ENCODE measurements at places on chromosomes 1 and 21.
A peak's percentile ranks its signal among the peaks of the same experiment; 100 is the strongest.

DNA sequence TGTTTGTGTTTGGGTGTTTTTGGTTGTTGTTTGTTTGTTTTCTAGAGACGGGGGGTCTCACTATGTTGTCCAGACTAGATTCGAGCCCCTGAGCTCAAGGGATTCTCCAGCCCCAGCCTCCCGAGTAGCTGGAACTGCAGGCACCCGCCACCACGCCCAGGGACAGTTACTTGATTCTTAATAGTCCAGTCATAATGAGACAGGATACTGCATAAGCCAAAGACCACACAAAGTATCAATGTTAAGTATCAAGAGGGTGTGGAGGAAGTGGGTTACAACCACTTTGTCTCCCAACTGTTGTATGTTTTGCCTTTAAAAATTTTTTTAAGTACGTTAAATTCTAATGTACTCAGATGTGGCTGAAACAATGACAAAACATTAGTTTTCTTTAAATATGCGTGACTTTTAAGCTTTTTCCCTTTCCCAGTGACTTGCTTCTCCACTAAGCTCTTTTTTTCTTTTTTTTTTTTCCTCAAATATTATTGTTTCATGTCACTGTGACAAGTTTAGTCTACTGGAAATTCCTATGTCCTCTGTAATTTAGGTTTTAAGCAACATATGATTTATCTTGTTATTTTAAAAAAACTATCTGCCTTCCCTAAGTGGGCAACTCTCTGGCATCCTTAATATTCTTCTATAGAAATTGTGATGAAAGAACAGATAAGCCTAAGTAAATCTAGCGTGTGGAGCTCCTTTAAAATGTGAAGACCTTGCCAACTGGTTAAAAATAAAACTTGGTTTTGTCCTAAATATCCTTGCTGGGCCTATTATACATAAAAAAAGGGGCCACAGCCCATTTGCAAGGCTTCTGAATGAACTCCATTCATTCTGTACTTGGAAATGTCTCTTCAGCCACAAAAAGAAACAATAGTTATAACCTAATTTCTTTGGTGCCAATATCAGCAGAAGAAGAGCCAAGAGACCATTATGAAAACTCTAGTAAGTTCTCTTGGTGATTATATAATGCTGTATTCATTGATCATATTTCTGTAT, 56.2 kb upstream of the DPH5 start:
- DNase-seq = peak; percentile 28

DNA sequence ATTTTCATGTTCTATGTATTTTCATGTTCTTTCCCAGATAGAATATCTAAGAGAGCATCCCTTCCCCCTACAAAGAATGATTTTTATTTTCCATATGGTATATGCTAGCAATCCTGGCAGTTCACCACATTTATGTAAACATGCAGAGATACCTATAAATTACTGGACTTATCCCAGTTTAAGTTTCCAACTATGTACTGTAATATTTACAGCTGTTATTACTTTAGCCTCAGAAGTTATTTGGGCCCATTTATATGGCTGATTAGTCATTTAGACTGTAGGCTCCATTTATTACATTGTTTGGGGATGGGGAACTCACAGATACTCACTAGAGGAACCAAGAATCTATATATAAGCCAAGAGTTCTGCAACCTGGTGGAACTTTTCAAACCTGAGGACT, 84.8 kb upstream of the WARS2 start:
- no peak for DNase-seq

DNA sequence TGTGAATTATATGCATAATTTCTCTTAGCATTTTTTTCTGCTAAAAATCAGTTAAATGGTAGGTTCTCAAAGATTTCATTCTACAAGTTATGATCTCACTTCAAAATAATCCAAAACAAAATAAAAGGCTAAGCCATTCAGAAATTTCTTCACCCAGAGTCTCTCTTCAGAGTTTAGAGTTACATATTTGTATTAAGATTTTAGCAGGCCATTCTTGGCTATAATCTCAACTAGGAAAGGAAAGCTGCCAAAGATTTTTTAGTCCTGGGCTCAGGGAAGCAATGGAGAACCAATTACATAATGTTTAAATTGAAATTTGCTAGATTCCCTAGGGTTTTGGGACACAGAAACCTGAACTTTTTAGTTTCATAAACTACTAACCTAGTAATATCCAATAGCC, 245.0 kb downstream of the USH2A start:
- DNase-seq = no peak

GRCh38 chr1:19425646-19426239, 59.6 kb downstream of the CAPZB start:
- no peak for DNase-seq

GRCh38 chr1:202590975-202591411, 119.3 kb downstream of the SYT2 start:
- DNase-seq = no peak

- DNase-seq = no peak
Observed at GRCh38 chr1:14080653-14081052, 380.7 kb downstream of the PRDM2 start.

GRCh38 chr1:248862695-248862997, 3.8 kb upstream of the ZNF692 start:
- DNase-seq = no peak

DNA sequence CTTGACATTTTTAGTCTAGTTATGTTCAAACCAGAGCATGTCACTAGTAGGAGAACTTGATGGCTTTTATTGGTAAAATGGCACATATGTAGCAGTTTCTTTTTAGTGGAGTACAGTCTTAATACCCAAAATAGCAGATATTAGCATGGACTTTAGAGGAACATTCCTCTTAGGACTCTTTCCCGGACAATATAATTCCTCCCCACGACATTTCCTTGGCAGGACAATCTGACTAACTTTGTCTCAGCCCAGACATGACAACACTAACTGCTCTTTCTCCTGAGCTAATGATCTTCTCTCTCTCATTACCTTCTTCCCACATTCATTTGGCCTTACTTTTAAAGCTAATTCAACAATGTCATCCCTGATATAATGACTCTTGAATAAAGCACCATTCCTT, 62.5 kb downstream of the ADAMTS1 start:
- DNase-seq = no peak

- DNase-seq = no peak
Observed at GRCh38 chr1:221089273-221089672, 210.0 kb downstream of the HLX start.

DNA sequence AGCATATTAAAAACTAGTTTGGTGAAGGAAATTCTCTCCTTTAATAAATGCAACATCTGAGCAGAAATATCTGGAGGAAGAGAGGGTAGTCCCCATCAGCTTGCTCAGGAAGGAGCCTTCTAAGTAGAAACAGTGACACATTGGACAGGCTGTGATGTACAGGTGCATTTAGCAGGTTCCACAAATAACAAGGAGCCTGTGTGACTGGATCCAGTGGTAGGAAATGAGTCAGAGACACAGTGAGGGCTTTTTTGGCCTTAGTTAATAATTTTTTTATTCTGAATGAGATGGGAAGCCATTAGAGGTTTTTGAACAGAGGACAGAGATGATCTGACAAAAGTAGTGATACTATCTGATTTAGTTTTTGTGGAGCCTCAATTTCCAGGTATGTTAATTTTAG, 738.9 kb upstream of the PTBP2 start:
- no peak for DNase-seq

DNA sequence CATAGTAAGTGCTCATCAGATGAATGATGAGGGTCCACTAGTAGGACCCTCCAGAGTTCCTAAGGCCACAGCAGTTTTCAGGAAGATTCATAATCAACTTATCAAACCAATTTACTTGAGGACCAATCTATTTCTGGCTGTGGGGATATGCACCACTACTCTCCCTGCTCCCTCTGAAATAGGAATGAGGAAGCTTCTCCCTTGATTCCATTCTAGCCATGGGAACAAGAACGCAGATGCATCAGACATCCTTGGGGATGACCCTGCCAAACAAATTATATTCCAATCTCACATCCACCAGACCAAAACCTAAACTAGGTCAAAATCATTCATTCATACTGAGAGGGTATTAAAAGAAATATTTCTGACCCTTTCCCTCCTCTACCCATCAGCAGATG, 31.5 kb downstream of the JAK1 start:
- no peak for DNase-seq

- no peak for DNase-seq
Observed at GRCh38 chr1:168431882-168432281, 111.9 kb downstream of the XCL2 start.

DNA sequence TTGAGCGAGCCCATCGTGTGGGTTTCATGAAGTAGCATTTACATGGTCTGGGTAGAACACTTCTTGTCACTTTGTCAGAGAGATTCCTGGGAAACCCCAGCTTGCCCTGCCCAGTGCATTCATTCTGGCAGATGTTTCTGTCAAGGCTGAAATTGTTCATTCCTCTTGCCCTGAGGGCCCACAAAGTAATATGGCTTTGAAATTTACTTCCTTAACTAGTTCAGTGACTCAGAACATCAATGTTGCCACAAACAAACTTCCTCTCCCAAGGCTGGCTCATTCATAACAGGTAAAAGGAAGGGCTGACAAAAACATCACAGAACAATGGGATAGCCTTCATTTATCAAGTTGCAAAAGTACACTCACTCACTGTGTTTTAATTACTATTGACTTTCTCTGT, 5.0 kb upstream of the KIAA0040 start:
- no peak for DNase-seq

GRCh38 chr1:116910379-116911187, 867 bp downstream of the PTGFRN start:
- peak; percentile 53 for DNase-seq

- DNase-seq = no peak
Observed at GRCh38 chr1:248622570-248623001, 12.3 kb downstream of the OR2T11 start.

DNA sequence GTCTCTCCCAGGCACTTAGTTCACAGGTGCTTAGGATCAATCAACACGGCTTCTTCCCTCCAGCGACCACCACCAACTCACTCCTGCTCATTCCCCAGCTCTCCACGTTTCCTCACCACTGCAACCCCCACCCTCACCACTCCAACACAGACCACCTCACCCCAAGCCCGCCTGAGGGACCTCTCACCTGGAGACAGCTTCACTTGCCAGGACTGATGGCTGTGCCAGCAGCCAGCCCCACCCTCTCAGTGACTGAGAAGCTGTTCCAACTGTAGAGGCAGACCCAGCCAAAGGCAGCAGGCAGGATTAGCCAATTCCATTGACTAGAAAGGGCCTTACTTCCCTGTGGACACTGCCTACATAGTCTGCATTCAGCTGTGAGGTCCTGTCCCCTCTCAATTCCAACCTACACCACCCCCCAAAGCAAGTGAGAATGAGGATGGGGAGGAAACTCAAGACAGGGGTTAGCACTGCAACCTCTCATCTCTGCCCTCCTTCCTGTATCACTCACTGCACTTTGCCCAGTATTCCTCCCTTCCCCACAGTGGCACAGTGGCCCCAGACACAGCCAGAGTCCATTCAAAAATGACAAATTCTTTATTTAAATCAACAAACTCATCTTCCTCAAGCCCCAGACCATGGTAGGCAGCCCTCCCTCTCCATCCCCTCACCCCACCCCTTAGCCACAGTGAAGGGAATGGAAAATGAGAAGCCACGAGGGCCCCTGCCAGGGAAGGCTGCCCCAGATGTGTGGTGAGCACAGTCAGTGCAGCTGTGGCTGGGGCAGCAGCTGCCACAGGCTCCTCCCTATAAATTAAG, 7.6 kb downstream of the TAGLN2 start:
- no peak for DNase-seq

- no peak for DNase-seq
Observed at GRCh38 chr1:209187589-209187988, 395.9 kb upstream of the CAMK1G start.

GRCh38 chr1:47659146-47659545, 221.3 kb downstream of the FOXD2 start:
- no peak for DNase-seq

GRCh38 chr1:94803517-94804441, 16.4 kb upstream of the SLC44A3 start:
- DNase-seq = no peak

- DNase-seq = no peak
Observed at GRCh38 chr1:95072117-95072516, 634 bp downstream of the ALG14 start.

DNA sequence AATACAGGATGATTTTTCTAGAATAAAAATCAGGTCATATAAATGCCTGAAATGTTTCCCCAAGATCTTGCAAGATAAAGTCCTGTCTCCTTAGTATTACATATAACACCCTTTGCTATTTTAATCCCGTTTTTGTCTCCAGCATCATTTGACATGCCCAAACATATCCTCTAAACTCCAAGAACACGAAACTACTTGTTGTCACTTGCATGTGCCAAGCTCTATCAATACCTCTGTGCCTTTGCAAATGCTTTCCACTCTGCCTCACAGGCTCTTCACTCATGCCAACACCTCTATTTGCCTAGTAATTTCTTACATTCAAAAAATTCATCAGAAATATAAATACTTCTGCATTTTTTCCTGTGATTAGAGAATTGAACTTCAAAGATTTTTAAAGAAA, 37.9 kb downstream of the LRRIQ3 start:
- DNase-seq = no peak

- DNase-seq = peak; percentile 77
Observed at GRCh38 chr1:45687754-45688740, at the start of gene TMEM69. Gene TMEM69, plus strand, starts transcription at chr1:45688181. Its CDS starts 2,888 bp downstream, at chr1:45691069.

DNA sequence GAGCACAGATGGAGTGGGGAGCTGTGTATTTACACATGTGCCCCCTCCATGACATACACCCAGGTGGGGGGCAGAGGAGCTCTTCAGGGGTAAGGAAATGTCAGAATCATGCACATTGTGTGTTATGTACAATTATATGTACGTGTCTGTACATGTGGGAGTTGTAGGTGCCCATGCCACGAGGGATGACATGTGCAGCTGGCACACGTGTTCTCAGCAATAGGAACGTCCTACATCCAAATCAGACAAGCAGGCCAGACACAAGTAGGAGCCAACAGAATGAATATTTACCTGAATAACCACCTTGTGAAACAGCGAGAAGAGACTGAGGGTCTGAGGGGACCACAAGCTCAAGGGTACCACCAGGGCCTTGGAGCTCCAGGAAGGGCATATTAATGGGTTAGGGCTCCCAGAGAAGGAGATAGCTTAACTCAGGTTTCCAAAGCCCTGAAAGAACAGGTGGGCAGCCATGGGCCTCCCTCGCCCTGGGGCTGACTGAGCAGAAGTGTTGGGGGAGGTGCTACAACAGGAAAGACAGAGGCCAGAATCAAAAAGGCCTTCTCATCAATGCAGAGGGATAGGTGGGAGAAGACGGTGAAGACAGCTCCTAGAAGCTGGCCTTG, 3.2 kb downstream of the COL16A1 start:
- DNase-seq = no peak

GRCh38 chr21:32666258-32666657, 54.1 kb upstream of the CFAP298 start:
- DNase-seq = no peak

DNA sequence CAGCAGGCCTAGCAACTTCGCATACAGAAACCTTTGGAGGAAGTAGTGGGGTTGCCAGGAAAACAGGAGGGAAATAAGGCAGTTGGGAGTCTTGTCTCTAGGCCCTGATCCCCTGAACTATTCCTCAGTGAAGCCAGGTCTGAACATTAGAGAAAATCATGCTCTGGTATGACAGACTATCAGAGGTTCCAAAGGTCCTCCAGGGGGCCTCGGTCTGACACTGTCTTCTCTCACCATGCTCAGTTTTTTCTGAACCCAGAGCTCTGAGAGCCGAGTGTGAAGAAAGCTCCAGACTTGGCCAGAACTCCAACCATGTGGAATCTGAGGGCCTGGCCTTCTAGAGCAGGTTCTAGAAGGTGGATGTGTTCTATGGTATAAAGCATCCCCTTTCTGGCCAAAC, 4.0 kb downstream of the TOMM40L start:
- DNase-seq = no peak

- DNase-seq = no peak
Observed at GRCh38 chr1:231274119-231274825, 33.3 kb downstream of the GNPAT start.

- DNase-seq = no peak
Observed at GRCh38 chr1:215597961-215598360, 30.9 kb downstream of the KCTD3 start.
